ENCODE measurements at places on chromosomes 12 and 14. TPM values are rescaled to one million over a fixed set of nuclear protein-coding genes. Genes with fewer than 3 reads are reported as not detected.

DNA sequence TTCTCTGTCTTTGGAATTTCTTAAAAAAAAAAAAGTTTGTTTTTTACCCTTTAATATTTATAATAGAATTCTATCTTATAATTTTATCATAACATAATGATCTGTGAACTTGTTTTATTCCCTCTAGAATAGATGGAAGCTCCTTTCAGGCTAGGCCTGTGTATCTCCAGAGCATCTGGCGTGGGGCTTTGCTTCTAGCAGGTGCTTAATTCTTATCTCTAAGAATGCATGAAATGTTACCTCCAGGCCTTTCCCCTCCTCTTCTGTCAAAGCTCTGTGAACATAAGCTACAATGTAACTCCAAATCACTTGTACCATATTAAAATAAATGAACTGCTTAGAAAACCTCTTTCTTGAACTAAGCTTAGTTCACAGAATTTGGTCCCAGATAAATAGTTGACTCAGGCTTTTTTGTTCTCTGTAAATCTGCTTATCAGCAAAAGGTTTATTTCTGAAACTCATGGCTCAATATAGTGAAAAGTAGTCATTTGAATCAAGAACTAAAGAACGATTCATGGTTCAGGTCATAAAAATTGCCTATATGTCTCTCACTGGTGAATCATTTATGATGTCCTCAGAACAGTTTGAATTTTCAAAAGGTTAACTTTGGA lies 407.1 kb downstream of the TRHDE start:
- DNase-seq = no peak

Gene NEUROD4
- polyA plus RNA-seq = not detected

Gene P2RX2
- polyA plus RNA-seq = 0.03 TPM

- DNase-seq = no peak
Measured at GRCh38 chr12:53290661-53291060, 4.7 kb upstream of the PFDN5 start.

- no peak for DNase-seq
Measured at GRCh38 chr14:50059763-50060616, 56.4 kb downstream of the VCPKMT start.

DNA sequence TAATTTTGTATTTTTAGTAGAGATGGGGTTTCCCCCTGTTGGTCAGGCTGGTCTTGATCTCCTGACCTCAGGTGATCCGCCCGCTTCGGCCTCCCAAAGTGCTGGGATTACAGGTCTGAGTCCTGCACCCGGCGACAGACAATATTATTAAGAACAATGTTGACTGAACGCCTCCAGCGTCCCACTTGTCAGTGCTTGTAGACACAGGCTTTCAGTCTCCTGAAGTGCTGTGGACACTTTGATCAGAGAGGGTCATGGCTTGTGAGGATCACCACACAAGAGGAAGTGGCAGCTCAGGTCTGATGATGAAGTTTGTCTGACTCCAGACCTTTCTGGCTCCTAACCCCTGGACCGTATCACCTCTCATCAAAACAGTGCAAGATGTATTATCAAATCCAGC lies 114.6 kb downstream of the CHST11 start:
- no peak for DNase-seq
